ENCODE measurements at places on chromosomes 11 and 22.

GRCh38 chr22:44272401-44272771 is 40.4 kb downstream of the SHISAL1 start:
- no peak for DNase-seq

GRCh38 chr11:125454047-125454446 is 42.0 kb downstream of the FEZ1 start:
- DNase-seq: no peak

DNA sequence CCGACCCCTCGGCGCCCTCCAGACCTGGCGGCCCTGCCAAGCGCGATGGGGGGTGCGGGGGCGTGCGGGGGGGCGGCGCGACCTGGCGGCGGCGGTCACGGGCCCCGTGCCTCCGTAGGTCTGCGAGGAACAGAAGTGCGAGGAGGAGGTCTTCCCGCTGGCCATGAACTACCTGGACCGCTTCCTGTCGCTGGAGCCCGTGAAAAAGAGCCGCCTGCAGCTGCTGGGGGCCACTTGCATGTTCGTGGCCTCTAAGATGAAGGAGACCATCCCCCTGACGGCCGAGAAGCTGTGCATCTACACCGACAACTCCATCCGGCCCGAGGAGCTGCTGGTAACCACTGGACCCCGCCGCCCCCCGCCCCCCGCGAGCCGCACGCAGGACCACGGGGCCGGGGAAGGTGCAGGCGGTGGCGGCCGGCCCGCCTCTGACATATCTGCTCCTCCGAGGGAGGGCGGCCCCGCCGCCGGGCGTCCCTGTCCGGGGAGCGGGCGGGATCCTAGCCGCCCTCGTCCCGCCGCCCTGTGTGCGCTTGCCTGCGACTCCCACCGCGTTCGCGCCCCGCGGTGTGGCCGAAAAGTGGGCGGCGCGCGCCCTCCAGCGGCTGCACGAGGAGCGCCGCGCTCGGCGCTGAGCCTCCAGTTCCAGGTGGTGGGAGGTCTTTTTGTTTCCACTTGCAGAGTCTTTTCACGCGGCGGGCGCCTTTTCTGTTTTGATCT is 2.1 kb downstream of the CCND1 start:
- DNase-seq: peak; percentile 82

GRCh38 chr22:40121461-40121860 is 56.3 kb upstream of the TNRC6B start:
- DNase-seq: no peak

GRCh38 chr11:31997955-31998354 is 92.9 kb upstream of the RCN1 start:
- DNase-seq: no peak

DNA sequence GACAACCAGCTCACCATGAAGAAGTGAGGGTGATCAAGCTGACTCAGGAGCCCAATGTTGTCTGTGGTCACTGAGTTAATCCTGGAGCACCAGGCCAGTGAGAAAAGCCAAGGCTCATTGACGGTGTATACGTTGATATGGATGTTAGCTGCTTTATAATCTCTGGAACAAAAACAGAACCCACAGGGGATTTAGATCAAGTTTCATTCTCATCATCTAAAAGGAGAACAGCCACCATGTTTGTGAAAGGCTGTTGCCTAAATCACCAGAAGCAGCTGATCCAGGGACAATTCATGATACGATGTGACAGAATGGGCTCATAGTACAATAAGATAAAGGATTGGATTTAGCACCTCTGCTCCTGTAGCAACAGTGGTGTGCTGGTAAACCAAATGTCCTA is 68.5 kb downstream of the GDPD4 start:
- DNase-seq: no peak

- no peak for DNase-seq
Observed at GRCh38 chr11:80343436-80343835, 902.6 kb upstream of the TENM4 start.

- DNase-seq: no peak
Observed at GRCh38 chr11:120554766-120555432, 43.4 kb downstream of the GRIK4 start.

- DNase-seq: no peak
Observed at GRCh38 chr11:73453562-73453961, 77.4 kb downstream of the RELT start.

DNA sequence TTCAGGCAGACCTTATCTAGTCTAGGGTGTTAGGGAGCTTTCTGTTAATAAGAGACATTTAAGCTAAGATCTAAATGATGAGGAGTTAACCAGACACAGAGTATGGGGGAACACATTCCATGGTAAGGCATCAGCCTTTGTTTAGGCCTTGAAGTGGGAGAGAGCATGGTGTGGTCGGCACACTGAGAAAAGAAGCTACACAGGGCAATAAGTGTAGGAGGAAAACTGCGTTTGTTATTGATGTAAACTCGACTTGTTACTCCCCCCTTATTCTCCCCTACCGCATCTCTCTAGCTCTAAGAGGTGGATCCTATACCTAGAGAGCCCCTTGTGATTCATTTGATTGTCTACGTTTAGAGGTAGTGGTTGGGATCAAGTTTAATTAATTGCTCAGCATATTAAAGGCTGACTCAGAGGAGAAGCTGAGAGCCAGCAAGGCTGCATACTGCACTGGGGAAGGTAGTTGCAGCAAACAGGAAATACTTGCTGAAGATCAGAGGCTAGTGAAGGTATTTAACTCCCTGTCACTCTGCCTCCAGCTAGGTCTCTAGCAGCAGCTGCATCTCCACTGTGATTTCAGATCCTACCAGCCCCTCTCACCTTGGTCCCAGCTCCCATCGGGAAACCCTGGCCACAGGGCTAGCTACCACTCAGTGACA is 86.8 kb upstream of the TEAD1 start:
- DNase-seq: no peak

- DNase-seq: no peak
Observed at GRCh38 chr11:62648967-62649364, 2.6 kb upstream of the GANAB start.

DNA sequence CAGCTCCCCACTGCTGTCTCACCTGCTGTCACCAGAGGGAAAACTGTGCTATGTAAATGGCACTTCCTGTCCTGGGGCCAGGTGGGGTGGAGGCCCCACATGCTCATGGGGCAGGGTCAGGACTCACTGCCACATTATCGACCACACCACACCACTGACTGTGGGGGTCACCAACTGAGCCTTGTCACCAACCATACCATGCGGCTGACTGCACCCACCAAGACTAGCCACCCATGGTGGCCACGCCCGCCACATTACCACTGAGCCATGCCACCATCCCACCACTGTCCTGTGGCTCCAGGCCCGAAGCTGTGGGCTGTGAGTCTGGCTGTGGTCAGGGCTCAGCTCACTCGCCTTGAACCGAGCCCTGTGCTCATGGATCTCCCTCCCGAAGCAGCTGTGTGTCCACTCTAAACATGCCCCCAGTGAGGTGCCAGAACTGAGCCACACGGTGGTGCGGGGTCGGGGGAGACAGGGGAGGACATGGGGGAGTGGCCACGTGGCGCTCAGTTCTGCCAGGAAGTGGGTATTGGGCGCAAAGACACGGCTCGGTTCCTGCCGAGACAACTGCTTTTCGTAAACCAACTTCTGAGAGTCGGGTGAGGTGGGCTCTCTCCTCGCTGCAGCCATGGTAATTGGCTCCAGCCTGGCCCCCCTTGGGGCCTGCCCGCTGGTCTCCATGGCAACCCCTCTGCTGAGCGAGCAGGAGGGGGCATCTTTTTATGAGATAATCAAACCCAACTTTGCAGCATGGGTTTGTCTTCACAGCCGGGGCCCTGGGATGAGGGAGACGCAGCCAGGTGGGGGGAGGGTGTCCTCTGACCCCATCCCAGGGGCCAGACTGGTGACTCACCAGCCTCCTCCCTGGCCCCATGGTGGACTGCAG is 23.2 kb downstream of the RTN4R start:
- peak; percentile 76 for DNase-seq

GRCh38 chr22:38824585-38824984 is 19.2 kb downstream of the NPTXR start:
- DNase-seq: peak; percentile 48

GRCh38 chr11:66467034-66467659 is 442 bp downstream of the PELI3 start:
- no peak for DNase-seq

- DNase-seq: no peak
Observed at GRCh38 chr11:31967404-31968130, 123.3 kb upstream of the RCN1 start.

DNA sequence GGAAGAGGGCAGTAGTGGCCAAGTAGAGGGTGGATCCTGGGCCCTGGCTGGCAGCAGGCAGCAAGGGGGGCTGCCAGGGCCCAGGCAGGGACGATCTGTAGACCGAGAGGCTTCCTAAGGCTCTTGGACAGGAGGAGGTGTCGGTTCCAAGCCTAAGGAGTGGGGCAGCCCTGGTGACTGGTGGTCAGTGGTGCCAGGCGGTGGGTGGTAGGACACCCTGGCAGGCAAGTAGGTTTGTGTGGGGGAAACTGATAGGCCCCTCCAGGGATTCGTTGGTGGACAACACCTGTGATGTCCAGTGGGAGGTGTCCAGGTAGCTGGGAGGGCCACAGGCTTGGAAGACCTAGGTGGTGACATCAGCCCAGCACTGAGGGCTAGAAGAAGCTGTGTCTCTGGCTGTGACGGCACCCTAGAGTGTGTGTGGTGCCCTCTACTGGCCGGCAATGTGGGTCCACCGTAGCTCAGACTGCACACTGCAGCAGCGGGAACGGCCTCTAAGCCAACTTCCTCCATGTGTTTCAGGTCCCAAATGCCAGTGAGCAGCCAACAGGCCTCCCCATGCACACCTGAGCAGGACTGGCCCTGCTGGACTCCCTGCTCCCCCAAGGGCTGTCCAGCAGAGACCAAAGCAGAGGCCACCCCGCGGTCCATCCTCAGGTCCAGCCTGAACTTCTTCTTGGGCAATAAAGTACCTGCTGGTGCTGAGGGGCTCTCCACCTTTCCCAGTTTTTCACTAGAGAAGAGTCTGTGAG is 9.4 kb upstream of the SAMM50 start:
- peak; percentile 73 for DNase-seq

DNA sequence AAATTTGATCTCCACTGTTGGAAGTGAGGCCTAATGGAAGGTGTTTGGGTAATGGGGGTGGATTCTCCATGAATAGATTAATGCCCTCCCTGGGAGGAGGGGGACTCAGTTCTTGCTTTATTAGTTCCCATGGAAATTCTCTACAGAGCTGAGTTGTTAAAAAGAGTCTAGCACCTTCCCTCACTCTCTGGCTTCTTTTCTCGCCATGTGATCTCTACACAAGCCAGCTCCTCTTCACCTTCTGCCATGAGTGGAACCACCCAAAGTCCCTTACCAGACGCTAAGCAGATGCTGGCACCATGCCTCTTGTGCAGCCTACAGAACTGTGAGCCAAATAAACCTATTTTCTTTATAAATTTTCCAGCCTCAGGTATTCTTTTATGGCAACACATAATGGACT is 465.8 kb upstream of the ANO5 start:
- DNase-seq: no peak

GRCh38 chr11:33716243-33716642 is 15.6 kb upstream of the C11orf91 start:
- peak; percentile 27 for DNase-seq

DNA sequence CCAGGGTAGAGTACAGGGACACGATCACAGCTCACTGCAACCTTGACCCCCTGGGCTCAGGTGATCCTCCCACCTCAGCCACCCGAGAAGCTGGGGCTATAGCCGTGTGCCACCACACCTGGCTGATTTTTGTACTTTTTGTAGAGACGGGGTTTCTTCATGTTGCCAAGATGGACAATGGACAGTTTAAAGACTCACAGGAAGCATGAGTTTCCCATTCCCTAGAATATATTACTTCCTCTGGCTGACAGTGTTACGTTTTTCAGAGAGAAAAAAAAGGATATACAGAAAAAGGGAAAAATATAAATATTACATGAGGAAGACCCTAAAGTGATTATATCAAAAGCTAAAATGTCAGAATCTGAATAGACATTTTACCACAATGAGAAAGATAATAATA is 72.3 kb downstream of the RSF1 start:
- no peak for DNase-seq

GRCh38 chr11:44868021-44868420 is 82.7 kb downstream of the TP53I11 start:
- DNase-seq: no peak

DNA sequence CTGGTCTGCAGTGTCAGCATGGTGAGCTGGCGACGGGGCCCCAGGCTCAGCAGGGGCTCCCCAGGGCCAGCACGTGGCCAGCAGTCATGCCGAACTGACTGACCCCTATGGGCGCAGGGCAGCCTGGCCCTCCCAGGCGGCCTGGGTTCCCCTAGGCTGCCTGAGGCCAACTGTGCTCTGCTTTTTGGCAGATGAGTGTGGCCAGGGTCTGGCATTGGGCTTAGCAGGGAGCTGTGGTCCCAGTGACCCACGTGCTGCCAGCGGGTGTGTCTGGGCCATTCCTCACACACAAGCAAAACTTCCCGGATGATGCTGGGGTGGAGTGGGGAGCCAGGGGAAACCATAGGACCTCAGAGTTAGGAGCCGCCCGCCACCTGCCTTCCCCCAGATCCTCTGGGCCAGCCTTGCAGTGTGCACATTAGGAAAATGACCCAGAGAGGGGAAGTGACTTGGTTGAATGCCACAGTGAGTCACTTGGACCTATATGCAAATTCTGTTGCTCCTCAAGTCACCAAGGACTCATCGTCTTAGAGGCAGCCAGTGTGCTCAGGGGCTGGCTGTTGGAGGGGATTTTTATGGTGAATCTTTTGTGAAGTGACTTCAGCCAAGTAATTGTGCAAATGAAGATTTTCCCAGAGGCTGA is 6.5 kb downstream of the ADORA2A start:
- DNase-seq: peak; percentile 42

GRCh38 chr11:133693110-133693509 is 152.2 kb downstream of the SPATA19 start:
- no peak for DNase-seq
